ENCODE measurements at places on chromosomes 12 and 14. TPM values are rescaled to one million over a fixed set of nuclear protein-coding genes. Genes with fewer than 3 reads are reported as not detected.

DNA sequence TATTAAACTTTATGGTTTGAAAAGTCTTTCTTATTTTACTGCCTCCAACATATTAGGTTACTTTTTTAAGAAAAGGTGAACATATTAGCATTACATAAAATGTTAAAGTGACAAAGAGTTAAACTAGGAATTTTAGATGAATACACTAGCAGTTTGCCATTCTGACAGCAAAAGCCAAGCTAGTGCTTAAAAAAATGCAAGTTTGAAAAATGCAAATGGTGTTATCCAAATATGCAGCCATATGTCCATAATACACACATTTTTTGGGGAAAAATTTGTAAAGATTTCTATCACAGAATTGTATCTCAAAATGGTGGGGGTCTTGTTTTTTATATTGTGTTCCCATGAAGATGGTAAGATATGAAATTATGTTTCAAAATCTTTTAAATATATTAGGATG is 466.1 kb downstream of the FOXG1 start:
- no peak for DNase-seq

DNA sequence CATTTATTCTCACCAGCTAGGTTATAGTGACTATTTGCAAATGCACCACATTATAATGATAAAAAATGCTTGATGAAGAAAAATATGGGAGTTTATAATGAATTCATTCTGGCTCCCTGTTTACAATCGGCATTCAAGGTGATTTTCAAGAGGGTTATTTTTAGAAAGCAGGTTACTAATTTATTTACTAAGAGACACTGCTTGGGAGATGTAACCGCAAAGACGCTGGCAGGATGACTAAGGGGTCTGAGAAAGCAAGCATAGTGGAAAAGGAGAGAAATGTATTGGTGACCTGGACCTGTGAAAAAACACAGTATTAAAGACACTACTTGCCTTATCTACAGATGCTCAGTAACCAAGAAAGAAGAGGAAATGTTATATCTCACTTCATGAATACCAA is 13.3 kb upstream of the PITPNM2 start:
- DNase-seq = no peak

- no peak for DNase-seq
Observed at GRCh38 chr14:30005114-30005808, 77.6 kb upstream of the PRKD1 start.

- no peak for DNase-seq
Observed at GRCh38 chr12:132007041-132007440, 57.3 kb downstream of the EP400 start.

- peak; percentile 0 for DNase-seq
Observed at GRCh38 chr12:34404377-34405285, 382.3 kb downstream of the ALG10 start.

GRCh38 chr12:11853126-11853525 is 203.7 kb downstream of the ETV6 start:
- peak; percentile 68 for DNase-seq

- DNase-seq = no peak
Observed at GRCh38 chr12:76240281-76240680, 107.9 kb downstream of the BBS10 start.

GRCh38 chr12:121713793-121714192 is 1.2 kb downstream of the TMEM120B start:
- no peak for DNase-seq

GRCh38 chr12:5588591-5588990 is 156.7 kb downstream of the NTF3 start:
- DNase-seq = no peak

DNA sequence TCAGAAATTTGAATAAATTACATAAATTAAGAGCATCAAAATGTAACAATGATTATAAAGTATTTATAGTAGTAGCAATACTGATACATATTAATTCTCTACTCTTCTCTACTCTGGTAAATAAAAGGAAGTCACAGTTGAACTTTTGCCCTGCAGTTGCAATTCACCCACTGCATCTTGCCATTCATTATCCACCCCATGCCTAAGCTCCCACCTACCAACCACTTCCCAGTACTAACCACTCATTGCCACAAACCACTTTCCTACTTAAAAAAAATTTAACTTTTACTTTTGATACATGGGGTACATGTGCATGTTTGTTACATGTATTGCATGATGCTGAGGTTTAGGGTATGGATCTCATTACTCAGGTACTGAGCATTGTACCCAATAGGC is 174.0 kb downstream of the RASSF9 start:
- no peak for DNase-seq

GRCh38 chr14:74299061-74299545 is 3.6 kb downstream of the ABCD4 start:
- no peak for DNase-seq

DNA sequence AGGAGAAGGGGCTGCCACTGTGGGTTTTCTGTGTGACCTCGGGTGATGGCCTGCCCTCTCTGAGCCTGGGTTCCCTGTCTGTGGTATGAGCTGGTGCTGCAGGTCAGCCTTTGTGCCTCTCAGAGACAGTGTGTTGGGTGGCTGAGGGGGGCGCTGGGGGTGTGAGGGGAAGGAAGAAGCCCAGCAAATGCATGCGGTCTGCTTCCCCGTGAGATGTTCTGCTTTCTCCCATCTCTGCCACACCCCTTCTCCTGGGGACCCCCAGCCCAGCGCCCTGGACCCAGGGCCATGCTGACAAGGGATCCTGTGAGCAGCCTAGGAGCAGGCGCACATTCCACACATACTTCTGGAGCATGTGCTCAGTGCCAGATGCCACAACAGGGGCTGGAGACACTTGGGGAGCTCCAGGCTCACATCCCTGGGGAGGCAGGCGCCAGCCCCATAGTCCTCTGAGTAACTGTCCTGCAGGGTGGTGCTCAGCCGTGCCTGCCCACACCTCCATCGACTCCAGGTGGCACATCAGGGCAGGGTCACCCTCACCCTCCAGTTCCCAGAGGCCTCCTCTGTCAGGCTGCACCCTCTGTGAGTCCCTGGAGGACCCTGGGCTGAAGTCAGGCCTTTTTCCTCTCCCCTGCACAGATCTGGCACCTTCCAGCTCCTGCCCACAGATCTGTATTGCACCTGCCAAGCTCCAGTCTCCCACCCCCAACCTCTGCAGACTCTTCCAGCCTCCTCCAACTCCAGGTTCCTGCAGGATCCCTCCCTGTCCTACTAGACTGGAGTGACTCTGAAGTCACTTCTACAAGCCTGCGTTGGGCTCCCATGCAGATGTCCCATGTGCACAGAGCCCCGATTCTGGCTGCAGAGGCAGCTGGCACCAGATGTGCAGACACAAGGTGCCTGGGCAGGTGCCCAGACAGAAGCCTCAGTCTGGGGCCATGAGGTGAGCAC is 205.6 kb downstream of the KIF26A start:
- no peak for DNase-seq

DNA sequence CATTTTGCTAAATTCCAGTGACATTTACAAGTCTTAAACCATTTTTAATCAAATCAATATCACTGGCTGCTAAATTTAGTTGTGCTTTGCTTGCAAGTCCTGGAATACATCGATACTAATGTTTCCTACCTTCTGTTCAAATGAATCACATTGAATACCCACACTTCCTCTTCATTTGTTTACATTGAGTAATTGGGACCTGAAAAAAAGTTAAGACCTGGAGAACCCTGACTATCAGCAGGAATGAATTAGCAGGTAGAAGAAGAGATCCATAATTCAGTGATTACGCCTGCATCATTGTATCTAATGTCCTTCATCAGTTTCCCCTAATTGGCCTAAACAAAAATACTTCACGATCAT is 369.3 kb downstream of the ETNK1 start:
- no peak for DNase-seq

DNA sequence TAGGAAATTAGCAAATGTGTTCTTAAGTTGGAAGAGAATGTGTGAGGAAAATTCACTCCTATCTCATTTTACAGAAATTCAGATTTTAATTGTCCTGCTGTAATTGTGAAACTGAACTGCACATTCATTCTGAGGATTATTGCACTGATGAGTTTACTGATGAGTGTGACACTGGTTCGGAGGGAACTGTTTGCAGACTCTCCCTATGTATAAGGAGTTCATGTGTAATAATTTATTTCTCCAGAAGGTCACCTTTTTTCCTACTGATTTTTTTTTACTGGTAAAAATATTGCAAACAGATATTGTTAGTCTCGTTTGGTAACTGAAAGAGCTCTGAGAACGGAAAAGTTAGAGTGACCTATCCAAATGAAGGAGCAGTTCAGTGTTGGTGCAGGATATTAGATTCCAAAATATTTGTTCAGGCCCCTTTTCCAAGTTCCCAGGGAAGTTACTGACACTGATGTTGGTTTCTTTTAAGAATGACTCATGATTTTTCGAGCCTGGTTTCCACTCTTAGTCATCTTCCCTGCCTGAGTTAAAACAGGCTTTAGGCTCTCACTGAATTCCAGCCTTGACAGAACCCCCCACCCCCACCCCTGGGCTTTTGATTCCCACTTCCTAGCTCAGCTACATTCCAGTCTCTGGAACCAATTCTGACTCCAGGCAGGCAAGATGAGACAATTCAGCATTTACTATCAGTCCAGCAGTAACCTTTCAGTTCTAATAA is 18.4 kb downstream of the ANO6 start:
- DNase-seq = no peak

DNA sequence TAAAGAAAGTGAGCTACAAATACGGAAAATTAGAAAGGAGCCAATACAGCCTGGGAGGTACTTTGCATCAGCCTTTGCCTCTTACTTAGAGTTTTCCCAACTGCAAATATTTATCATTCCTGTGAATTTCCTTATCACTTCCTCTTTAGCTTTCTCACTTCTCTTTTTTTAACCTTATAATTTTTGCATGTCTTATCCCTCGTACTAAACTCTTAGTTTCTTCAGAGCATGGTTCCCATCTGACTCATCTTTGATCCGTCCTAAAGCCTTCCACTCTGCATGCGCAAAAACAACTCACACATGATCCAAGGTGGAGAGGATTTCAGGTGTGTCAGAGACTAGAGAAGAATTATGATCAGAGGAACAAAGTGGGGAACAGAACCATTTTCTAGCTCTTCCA is 9.6 kb upstream of the SNAPC1 start:
- no peak for DNase-seq

GRCh38 chr14:60935319-60935718 is 45.6 kb downstream of the TRMT5 start:
- DNase-seq = no peak

DNA sequence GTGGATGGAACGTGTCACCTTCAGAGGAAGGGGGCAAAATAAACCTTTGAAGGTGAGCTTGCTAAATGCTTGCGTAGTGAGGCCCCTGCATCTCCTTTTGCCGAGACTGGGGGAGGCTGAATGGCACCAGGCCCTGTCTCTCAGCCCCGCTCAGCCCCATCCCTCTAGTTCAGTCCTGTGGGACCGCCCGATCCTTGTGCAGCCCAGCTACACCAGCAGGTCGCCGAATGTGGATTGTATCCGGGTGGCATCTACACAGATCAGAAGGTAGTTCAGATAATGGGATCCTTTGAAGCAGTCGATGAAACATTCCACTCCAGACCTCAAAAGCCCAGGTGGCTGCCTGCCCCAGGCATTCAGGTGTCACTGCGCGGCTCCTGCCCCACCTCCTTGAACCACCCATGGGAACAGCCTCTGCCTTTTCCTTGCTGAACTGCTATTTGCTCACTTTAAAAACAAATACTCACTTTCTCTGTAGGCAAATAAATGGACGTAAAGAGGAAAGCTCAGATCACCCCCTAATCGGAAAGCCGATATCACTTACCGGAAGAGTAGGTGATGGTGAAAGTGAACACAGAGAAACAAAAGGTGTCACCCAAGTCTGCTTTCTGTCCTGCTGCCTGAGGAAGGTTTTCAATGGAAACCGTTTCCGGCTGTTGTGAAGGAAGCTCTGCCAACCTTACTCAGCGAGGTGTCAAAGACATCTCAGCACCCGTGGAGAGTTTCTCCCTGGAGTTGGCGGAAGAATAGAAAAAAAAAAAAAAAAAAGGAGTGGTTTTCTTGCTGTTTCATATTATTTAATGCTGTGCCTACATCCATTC is 100.3 kb upstream of the NCOR2 start:
- DNase-seq = no peak

- no peak for DNase-seq
Observed at GRCh38 chr12:60281522-60281921, 685.7 kb downstream of the SLC16A7 start.

CMKLR1 gene
- total RNA-seq = 11.4 TPM

EML1 gene
- total RNA-seq = 3.8 TPM

SLC4A8 gene
- total RNA-seq = 0.67 TPM

NTF3 gene
- total RNA-seq = 0.59 TPM

MGP gene
- total RNA-seq = 77.0 TPM

LGR5 gene
- 4.5 TPM for total RNA-seq

WIF1 gene
- total RNA-seq = 0.55 TPM

OTOGL gene
- total RNA-seq = not detected

PCED1B gene
- 3.3 TPM for total RNA-seq

PTPRR gene
- 48.8 TPM for total RNA-seq

TSPAN11 gene
- total RNA-seq = 4.6 TPM

Measured in left colon (tissue), 2 donors.